ENCODE measurements at places on chromosomes 13 and 19. TPM values are rescaled to one million over a fixed set of nuclear protein-coding genes. Genes with fewer than 3 reads are reported as not detected.

The CLEC11A gene
- total RNA-seq = 79.9 TPM

The KCNC3 gene
- not detected for total RNA-seq

The GAPDHS gene
- not detected for total RNA-seq

The PSG6 gene
- not detected for total RNA-seq

The LIM2 gene
- not detected for total RNA-seq

The ERICH6B gene
- total RNA-seq = not detected

The USE1 gene
- 35.5 TPM for total RNA-seq

The DGKH gene
- total RNA-seq = 12.5 TPM

All from uterine smooth muscle cell (primary cell).